ENCODE measurements at places on chromosomes 11 and 22. TPM values are rescaled to one million over a fixed set of nuclear protein-coding genes. Genes with fewer than 3 reads are reported as not detected.
A peak's percentile ranks its signal among the peaks of the same experiment; 100 is the strongest.

The HBB gene
- 143 TPM for total RNA-seq

DNA sequence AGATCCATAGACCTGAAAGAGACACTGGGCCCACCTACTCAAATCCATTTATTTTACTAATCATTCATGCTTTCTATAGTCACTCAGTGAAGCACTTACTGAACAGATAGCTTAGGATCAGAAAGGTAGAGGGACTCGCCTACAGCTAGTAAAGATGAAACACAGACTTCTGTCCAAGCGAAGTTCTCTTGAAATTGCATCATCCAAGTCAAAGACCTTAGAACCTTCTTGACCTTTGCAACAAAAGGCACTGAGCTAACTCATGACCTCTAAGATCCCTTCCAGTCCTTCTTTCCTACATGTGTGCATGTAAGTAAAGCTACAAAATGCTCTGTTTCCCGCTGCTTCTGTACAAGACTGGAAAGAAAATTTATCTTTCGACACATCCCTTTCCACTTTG is 377.6 kb downstream of the LARGE1 start:
- no peak for DNase-seq

GRCh38 chr22:42347281-42347824 is 76.9 kb upstream of the TCF20 start:
- no peak for DNase-seq

The DGAT2 gene
- total RNA-seq: 172 TPM

The NEFH gene
- total RNA-seq: 0.15 TPM

The APOL4 gene
- 0.60 TPM for total RNA-seq

DNA sequence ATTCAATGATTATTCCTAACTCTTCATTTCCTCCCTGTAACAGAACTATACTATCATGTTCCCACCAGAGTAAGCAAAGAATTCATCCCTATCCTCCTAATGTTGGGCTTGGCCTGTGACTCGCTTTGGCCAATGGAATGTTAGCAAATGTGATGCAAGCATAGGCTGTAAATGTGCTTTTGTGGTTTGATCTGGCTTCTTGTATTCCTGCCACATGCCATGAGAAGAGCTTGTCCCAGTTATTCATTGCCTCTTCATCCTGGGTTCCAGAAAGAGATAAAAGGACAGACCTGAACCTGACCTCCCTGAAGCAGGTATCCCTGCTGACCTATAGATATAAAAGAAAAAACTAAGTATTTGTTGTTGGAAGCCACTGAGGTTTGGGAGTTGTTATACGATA is 51.0 kb downstream of the SYTL2 start:
- DNase-seq: no peak

DNA sequence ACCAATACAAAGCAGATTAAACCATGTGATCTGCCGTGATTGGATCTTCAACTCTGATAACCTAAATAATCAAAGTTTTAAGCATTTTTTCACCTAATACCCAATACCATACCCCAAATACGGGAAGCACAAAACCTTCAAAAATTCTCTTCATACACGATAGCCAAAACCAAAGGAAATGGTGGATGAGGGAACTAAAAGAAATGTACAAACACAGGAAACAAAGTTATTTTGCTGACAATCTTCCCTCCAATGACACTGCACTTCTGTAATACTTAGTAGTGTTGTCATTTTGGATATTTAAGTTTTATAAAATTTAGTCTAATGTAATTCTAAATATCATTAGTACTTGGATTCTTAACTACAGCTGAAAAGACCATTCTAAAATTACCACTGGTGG is 27.0 kb downstream of the CSTF3 start:
- DNase-seq: no peak

DNA sequence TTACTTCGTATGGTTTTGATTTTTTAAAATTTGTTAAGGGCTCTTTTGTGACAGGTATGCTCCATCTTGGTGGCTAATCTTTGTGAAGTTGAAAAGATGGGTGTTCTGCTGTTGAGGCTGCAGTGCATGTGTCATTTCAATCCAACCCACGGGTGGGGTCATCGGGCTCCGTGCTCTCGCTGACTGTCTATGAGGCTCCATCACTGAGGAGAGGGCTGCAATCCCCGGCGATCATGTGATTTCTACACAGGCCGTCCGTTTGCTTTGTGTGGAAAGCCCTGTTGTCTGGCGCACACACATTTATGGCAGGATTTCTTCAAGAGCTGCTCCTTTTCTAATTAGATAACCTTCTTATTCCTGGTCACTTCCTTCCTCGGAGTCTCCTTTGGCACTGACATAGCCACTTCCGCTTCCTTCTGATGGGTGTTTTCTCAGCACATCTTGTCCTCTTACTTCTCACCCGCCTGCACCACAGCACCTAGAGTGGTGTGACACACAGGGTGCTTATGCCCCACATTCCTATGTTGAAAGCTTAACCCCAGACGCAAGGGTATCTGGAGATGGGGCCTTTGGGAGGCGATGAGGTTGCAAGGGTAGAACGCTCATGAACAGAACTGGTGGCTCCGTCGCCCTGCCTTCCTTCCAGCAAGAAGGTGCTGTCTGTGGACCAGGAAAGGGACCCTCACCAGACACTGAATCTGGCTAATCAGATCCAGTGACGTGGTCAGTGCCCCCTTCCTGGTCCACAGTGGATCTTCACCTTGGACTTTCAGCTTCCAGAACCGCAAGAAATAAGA is 9.4 kb downstream of the MOB2 start:
- DNase-seq: no peak

DNA sequence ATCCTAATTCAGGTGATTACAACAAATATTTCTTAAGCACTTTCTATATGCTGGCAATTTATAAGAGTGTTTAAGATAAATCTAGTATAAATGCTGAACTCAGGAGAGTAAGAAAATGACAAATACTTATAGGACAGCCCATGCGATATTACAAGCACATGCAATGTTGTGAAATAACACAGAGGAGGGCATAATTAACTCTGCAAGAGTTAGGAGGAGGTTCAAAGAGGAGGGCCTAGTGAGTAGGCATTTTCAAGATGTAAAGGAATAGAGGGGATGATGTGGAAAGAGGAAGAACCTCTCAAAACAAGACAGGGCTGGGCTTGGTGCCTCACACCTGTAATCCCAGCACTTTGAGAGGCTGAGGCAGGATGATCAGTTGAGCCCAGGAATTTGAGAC is 37.1 kb upstream of the IL17RA start:
- no peak for DNase-seq

The RBMXL2 gene
- not detected for total RNA-seq

GRCh38 chr11:67404515-67405195 is 772 bp downstream of the TBC1D10C start:
- no peak for DNase-seq

DNA sequence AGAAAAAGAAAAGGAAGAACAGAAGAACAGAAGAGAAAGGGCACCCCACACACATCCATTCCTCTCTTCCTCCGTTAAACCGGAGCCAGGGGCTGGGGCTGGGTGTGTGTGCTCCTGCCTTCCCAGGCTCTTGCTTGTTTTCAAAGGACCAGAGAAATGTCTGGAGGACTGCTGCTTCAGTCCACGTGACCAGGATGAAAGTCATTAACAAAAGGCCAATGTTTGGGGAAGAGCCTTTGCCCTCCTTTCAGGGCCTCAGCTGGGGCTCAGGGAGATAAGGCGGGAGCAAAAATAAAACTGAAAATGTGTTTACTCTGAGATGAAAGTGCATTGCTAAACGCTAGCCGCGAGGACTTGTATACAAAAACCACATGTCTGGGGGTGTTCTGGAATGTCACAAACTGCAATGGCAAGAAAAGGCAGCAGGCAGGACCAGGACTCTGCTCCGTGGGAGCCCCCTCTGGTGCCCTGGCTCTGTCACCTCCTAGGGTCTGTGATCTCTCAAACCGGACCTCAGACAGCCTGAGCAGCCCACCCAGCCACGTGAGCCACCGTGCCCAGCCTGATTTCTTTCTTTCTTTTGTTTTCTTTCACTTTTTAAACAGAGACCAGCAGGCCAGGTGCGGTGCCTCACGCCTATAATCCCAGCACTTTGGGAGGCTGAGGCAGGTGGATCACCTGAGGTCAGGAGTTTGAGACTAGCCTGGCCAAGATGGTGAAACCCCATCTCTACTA is 31.6 kb upstream of the MYH9 start:
- peak; percentile 72 for DNase-seq

The CDKN1C gene
- 8.4 TPM for total RNA-seq

- no peak for DNase-seq
Observed at GRCh38 chr11:114478768-114479167, 39.5 kb downstream of the REXO2 start.

The FADD gene
- 9.0 TPM for total RNA-seq

DNA sequence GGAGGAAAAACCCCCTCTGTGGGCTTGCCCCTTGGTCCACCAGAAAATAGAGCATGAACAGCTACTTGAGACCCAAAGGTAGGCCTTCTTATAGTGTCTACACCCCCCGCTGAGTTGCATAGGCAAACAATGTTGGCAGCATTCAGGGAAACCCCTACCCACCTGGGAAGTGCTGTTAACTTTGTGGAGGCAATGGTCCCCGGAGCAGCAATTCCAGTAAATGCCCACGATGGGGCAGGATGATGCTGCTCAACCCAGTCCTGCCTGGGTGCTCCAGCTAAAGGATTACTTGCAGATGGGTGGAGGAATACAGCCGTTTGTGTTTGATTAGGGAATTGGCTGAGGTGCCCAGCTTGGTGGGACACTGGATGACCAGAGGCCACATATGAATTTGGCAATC is 381.3 kb upstream of the ANO5 start:
- DNase-seq: no peak
